GM12864 (cell line): ENCODE measurements at places on chromosomes 11 and 22.

DNA sequence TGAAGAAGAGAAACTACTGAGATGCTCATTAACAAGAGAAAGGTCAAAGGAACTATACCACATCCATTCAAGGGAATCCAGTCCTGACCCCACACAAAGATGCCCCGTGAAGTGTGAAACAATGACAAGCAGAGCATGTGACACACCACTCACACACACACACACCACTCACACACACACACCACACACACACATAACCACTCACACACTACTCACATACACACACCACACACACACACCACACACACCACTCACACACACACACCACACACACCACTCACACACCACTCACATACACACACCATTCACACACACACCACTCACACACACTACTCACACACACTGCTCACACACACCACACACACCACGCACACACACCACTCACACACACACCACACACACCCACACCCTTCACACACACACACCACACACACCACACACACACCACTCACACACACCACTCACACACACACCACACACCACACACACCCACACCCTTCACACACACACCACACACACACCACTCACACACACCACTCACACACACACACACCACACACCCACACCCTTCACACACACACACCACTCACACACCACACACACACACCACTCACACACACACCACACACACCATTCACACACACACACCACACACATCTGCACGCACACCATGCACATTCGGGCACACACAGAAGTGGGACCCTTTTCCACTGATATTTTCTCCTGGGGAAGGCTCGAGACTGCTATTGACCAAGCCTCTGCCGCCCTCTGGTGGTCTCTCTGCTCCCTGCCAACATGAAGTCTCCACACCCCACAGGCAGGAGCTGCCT lies 32.0 kb upstream of the COMT start:
- DNase-seq, result peak; percentile 43

- DNase-seq, result no peak
Observed at GRCh38 chr11:44243595-44244343, 66.2 kb downstream of the ALX4 start.

DNA sequence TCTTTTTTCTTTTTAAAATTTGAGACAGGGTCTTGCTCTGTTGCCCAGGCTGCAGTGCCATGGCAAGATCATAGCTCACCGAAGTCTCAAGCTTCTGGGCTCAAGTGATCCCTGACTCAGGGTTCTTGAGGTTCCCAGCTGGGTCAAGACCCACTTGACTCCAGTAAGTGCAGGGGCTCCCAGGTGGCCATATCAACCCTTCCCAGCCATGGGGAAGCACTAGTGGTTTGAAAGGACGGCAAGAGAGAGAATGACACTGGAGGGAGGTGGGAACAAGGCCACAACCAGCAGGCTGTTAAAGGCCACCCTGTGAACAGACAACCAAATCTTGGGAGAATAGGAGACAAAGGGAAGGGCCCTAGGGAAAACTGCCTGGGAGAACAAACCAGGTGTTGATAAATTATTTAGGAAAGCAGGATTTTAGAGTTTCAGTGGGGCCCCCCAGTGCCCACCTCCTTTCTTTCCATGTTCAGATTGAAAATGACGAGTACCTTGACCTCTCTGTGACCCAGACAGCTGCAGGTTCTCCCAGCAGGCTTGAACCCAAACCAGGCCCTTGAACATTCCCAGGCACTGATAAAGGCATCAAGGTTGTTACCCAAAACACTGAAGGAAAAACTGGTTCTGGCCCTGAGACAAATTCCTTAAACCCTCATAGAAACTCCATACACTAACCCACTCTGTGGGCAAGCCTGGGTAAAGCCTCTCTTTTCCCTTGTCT lies 28.8 kb downstream of the KLHL22 start:
- no peak for DNase-seq

DNA sequence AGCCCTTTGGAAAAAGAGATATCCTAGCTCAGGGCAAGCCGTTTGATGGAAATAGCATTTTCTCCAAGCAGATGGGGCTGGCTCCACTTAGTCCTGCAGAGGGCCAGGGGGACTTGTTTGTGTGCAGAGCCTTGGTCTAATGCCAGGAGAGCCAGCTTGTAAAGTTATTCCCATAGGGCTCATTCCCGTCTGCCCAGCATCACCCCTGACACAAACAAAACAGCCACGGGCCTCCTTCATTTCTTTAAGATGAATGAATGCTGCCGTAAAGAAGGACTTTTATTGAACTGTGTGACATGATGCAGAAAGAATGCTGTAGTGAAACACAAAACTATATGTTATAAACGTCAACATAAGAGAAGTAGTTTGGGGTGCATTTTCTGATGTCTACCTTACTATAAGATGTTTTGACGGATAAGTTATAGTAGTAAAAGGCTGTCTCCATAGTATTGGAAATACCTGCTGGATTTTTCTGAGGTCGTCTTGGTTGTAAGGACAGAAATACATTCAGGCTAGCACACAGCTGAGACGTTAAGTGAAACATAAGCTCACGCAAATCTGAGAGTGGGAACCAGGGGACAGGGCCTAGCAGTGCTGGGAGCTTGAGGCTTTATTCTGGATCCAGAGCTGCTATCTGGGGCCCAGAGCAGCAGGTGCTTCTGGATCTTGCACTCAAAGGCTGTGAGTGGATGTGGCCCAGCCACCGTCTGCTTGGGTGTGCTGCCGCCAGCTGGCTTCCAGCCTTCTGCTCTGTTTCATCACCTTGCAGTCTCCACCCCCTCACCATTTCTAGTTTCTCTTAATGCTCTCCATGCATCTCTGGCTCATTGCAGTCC lies 53.3 kb downstream of the NCAM1 start:
- no peak for DNase-seq

DNA sequence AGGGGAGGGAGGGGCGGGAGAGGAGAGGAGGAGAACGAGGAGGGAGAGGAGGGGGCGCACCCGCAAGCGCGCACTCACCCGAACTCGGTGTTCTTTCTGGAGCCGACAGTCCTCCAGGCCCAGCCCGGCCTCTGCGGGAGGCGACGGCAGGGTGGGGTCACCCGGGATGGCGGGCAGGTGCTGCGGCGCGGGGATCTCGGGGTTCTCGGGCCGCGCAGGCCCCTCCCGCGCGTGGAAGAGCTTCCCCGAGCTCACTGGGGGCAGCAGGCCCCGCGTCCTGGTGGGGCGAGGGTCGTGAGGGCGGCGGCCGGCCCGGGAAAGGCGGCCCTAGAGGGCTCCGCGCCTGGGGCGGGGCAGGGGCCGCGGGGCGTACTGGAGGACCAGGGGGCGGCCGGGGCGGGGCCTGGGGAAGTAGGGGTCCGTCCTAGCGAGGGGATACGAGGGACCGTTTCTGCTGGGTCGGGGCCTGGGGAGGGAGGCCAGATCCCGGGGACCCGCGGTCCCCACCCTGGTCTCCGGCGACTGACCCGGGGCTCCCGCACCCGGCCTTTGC lies 5.2 kb downstream of the LMNTD2 start:
- DNase-seq, result no peak

- DNase-seq, result no peak
Observed at GRCh38 chr11:129225190-129225589, 33.1 kb upstream of the ARHGAP32 start.
